ENCODE measurements at places on chromosomes 6 and 20. TPM values are rescaled to one million over a fixed set of nuclear protein-coding genes. Genes with fewer than 3 reads are reported as not detected.

The ENPP3 gene
- total RNA-seq, result 1.5 TPM

The SNAI1 gene
- total RNA-seq, result 0.51 TPM

The LINC00237 gene
- not detected for total RNA-seq

The SUMO4 gene
- total RNA-seq, result 18.7 TPM

The TMEM244 gene
- total RNA-seq, result not detected

The HAO1 gene
- total RNA-seq, result not detected

The LPA gene
- 0.02 TPM for total RNA-seq

The ACSS2 gene
- total RNA-seq, result 54.3 TPM

The OPRM1 gene
- not detected for total RNA-seq

The SLC17A2 gene
- not detected for total RNA-seq

The SLC25A27 gene
- not detected for total RNA-seq

The MTHFD1L gene
- total RNA-seq, result 49.2 TPM
